D341Med (cell line): ENCODE measurements at places on chromosomes 5 and 9.
A peak's percentile ranks its signal among the peaks of the same experiment; 100 is the strongest.

GRCh38 chr5:11084111-11084510 is 323.1 kb upstream of the DAP start:
- no peak for DNase-seq

GRCh38 chr9:69188975-69189374 is 14.9 kb downstream of the TJP2 start:
- DNase-seq = no peak

DNA sequence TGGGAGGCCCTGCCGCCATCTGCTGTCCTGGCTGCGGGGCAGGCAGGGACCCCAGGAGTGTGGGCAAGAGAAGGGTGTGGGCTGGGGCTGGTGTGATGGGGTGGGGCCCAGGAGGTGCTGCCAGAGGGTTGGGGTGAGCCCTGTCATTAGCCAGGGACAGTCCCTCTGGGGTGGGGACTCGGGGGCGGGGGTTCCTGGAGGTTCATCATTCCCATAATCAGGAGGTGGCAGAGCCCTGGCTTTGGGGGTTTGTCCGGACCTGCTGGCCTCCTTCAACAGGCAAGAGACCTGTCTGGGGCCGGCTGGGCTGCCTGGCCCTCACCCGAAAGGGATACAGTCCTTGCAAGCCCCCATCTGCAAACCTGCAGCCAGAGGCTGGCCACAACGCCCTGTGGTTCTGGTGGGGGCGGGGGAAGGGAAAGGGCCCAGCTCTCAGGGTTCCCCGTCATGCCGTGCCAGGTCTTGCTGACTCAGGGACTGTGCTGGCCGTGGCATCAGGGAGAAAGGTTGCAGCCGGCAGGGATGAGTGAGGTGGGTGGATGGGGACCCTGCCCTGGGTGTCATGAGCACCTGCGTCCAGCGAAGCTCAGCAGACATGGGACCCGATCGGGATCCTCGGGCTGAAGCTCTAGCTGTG is 65.2 kb downstream of the MRPL36 start:
- DNase-seq = peak; percentile 15

DNA sequence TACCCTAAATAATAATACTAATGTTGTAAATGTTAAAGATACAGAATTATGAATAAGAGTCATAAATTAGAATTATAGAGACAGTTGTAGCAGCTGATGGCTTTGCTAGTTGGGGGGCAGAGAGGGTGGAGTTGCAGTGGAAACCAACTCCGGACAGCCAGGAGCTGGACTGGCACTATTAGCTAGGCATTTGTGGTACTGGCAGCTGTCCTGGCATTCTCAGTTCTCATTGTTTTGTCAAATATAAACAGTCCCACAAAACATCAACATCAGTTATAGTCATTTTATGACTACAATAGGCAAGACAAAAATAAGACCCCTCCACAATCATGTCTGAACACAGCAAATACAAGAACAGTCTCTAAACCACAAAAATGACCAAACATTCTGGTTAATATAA is 2.8 kb upstream of the FBXL17 start:
- DNase-seq = no peak

DNA sequence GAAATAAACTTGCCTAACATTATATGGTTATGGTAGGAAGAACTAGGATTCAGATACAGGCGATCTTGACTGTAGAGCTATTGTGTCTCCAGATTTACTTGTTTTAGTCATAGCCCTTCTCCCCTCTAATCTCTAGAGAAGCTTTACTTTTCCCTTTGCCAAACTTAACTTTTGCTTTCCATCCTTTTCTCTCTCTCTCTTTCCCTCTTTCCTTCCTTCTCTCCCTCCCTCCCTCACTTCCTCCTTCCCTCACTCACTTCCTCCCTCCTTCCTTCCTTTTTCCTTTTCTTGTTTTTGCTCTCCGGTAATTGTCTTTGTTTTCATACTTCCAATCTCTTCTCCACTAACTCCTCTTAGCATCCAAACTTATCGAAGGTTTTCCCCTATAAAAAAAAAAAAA is 10.4 kb downstream of the UBE2D2 start:
- DNase-seq = no peak

GRCh38 chr5:132677191-132677590 is 3.4 kb downstream of the IL4 start:
- DNase-seq = no peak

DNA sequence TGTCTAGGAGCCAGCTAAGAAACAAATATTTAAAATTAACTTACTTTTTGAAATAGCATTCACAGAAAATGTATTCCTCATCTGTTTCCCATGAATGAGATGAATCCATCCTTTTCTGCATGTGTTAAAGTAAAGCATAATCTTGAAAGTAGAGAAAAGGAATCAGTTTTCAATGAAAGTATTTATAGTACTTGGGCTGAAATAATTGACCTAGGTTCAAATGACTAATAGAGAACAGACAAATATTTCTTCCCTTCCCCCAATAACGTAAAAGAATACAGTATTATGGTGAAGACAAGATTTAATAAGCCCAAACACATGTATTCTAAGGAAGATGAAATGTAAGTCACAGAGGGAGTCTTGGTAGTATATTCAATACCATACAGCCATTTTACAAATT is 403.5 kb downstream of the ZNF608 start:
- DNase-seq = no peak

GRCh38 chr9:93095205-93096130 is 549 bp upstream of the CARD19 start:
- peak; percentile 97 for DNase-seq

- DNase-seq = no peak
Observed at GRCh38 chr5:115460472-115460871, 84.1 kb downstream of the FEM1C start.

GRCh38 chr9:93575796-93576257 is 557 bp upstream of the PHF2 start:
- peak; percentile 59 for DNase-seq

- DNase-seq = no peak
Observed at GRCh38 chr5:107295914-107296313, 374.8 kb downstream of the EFNA5 start.

DNA sequence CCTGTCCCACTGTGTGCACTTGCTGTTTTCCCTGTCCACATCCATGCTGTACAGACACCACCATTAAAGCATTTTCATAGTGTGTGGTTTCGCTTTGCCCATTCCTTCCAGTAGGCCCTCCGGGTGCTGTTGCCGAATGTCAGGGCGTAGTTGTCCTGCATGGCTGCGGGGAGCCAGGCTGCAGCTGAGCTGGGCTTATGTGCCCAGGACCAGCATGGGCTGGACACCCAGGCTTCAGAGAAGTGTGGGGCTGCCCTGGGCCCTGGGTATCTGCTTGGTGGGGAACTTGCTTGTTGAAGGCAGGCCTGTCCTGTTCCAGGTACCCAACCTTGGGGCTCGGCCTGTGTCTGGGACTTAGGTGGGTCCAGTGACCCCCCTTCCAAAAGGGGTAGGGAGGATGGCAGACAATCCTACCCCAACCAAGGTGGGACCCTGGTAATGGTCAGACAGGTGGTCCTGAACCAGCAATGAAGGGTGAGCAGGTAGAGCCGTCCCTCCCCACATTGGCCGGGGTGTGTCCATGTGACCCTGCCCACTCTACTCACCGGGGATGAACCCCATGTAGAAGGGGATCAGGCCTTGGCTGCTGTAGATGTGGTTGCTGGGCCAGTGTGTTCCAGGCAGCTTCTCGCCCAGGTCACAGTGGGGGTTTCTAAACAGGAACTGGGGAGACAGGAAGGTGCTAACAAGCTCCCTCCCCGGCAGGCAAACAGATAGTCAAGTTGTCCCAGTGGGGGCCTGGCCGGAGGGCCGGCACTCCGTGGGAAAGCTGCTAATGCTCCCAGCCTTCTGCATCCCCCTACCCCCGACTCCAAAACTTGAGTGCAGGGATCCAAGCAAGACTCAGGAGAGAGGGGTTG is 2.8 kb downstream of the TUBB4B start:
- DNase-seq = no peak

GRCh38 chr5:135253601-135254178 is 145.3 kb downstream of the MACROH2A1 start:
- no peak for DNase-seq

DNA sequence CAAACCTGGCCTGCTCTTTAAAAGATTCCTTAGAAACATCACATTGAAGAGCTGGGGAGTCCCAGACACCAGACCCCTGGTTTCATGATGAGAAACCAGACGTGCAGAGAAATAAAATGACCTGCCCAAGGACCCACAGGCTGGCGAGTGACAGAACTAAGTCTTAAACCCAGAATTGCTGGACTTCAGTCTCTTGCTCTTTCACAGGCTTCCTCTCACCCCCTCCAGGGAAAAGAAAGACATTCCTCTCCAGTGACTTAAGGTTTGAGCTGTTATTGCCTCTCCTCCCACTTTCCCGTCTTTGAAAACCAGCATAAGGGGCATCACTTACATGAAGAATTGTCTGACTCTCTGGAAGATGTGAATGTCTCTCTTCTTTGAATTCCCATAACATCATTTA is 535.2 kb downstream of the IRX1 start:
- DNase-seq = no peak

DNA sequence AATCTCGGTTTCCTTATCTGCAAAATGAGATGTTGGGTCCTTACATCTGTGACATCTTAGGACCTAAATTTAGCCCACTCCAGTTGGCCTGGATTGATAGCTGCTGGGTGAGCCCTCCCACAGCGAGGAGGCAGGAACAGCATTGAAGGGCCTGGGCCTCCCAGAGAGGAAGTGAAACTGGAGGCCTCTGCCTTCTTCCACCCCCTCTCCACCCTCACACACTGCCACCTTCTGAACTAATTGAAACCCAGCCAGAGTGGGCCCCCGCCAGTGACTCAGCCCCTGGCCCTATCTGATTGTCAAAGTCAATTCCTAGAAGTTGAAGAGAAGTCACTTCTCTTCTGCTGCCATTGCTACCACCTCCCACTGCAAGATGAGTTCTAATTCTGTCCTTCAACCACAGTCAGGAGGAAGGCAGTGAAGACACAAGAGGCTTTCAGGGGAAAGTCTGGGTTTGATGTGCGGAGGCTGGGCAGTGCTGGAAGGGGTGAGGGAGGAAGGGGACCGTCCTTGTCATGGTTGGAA is 55.2 kb upstream of the NEK6 start:
- no peak for DNase-seq

GRCh38 chr9:36802201-36802920 is 229.7 kb downstream of the MELK start:
- DNase-seq = no peak

GRCh38 chr5:154836225-154836624 is 14.2 kb downstream of the FAXDC2 start:
- DNase-seq = no peak

- DNase-seq = no peak
Observed at GRCh38 chr9:86459191-86459590, 105.0 kb upstream of the TUT7 start.

- DNase-seq = no peak
Observed at GRCh38 chr5:40615586-40616170, 64.0 kb upstream of the PTGER4 start.

GRCh38 chr5:127580731-127581130 is 63.3 kb downstream of the PRRC1 start:
- DNase-seq = no peak

DNA sequence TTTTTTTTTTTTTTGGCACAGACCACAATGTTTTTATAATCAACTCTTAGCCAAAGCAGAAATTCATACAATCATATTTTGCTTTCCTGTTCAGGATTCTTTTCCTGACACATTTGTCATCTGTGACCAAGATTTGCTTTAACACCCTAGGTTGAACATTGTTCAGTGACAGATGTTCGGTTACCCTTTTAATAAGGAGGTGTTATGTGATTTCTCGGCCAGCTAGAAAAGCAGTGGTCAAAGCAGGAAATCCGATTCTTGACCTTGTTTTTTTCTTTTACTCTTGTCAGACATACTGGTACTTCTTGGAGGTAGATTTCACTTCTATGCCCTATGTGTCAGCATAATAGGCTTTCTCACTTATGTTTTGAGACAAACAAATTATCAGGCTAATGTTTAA is 335.3 kb upstream of the ACTBL2 start:
- DNase-seq = no peak

GRCh38 chr5:77423022-77423750 is 68.9 kb downstream of the WDR41 start:
- no peak for DNase-seq

DNA sequence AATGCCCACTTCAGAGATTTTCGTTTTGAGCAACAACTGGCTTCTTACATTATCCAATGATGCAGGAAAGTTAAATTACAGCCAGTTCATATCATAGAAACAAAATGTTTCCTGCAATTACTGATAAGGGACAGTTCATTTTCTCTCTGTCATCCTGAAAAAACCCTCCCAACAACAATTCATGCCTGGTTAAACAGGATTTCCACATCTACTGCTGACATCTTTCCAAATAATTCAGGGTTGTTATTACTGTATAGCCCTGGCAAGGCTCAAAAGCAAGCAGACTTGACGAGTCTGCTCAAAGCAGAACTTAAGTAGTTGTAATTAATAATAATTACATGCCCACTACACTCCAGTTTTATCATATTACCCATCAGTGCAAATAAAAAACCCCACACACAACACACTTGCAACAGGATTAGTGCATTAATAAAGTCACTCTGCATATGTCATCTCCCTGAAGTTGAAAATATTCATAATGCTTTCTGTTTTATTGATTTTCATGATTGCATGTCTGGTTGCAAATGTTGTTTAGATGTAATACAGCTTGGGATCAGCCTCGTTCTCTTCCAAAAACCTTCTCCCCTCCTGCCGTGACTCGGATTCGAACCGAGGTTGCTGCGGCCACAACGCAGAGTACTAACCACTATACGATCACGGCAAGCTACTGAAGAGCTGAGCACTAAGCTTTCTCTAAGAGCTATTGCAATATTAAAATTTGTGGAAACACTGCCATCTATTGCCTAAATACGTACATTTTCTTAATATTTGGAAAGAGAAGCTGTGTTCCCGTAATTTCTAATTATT is 119.6 kb upstream of the NFIB start:
- DNase-seq = no peak

GRCh38 chr5:165996201-165996875 is 2295.1 kb upstream of the WWC1 start:
- DNase-seq = no peak

DNA sequence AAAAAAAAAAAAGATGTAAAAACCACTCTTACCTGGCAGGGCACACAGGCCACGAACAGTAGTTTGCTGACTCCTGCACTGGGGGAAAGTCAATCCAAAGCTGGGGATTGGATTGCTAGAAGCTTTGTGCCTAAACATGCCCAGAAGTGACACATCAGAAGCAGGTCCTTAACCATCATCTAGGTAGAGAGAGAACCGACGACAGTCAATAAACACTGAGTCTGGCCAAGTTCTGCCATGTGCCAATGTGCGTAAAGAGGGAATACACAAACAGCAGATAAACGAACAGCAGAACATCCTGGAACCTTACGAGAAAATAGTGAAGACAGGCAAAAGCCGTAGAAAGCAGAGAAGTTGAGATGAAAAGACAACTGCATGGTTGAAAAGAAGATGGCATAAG is 14.9 kb downstream of the SFXN1 start:
- no peak for DNase-seq

- DNase-seq = no peak
Observed at GRCh38 chr5:55868846-55869245, 17.7 kb downstream of the IL31RA start.

GRCh38 chr9:88077071-88077617 is 61.1 kb downstream of the SPATA31C2 start:
- DNase-seq = no peak

GRCh38 chr5:140242890-140243585 is 59.9 kb downstream of the PFDN1 start:
- no peak for DNase-seq

GRCh38 chr5:136689552-136689951 is 324.2 kb upstream of the TRPC7 start:
- no peak for DNase-seq

- no peak for DNase-seq
Observed at GRCh38 chr5:16992444-16992843, 56.4 kb upstream of the MYO10 start.

- no peak for DNase-seq
Observed at GRCh38 chr9:111965566-111966019, 69.0 kb downstream of the UGCG start.

- no peak for DNase-seq
Observed at GRCh38 chr5:158642879-158643278, 456.8 kb downstream of the EBF1 start.
